ENCODE measurements at places on chromosomes 6 and 20.

DNA sequence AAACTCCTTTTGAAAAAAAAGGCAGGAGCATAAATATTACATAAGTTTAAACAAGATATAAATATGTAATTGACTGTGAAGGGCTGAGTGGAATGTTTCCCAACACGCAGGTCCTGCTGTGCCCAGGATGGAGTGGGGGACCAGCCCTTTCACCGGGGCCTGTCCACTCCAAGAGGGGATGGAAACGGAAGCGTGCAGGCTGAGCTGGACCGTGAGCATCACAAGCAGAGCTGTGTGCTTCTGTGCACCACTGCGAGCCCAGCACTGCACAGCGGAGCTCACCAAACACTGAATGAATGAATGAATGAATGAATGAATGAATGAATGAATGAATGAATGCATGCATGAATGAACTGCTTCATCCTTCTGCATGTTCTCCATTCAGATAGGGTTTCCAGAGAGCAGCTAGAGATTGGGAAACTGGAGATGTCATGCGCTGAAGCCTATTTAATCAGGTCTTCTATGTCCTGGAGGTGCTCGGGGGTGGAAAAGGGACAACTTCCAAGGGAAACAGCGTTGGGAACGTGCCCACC lies 157.7 kb downstream of the ANKRD60 start:
- no peak for DNase-seq

DNA sequence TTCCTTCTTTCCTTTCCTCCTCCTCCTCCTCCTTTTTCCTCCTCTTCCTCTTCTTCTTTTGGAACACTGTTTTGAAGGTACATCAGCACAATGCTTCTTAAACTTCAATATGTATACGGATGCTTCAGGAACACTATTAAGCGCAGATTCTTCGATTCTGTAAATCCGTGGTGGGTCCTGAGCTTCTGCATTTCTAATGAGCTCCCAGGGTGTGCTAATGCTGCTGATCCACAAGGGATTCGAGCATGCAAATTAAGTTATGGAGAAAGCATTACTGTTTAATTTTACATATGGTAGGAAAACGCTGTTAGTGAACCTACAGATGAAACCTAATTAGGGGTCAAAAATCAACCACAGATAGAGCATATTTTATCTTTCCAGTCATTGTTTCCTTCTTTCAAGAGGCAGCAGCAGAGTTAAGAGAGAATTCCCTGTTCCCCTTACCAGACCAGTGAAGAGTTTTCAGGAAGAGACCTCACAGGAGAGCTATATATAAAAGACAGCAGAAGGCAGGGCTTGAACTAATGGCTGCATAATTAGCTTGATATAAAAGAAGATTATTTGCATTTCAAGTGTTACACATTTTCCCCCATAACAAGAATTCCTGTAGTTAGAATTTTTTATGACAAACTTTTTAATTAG lies 47.2 kb downstream of the KIF13A start:
- no peak for DNase-seq

GRCh38 chr6:87706187-87706966 lies 4.3 kb upstream of the AKIRIN2 start:
- DNase-seq = no peak

DNA sequence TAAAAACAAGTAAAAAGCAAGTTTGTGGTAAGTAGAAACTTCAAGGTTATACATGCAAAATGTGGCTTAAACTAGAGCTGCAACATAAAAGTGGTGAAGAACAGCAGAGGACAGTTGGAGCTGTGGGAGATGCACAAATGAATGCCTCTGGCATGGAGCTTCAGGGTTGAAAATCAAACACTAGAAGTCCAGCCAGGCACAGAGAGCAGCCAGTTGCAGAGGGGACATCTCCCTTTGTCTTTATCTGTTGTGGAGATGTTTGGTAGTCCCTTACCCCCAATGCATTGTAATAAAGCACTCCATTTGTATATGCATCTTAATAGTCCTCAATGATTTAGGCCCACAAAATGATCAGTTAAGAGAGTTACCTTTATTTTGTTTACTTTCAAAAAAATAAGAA lies 73.1 kb upstream of the C20orf144 start:
- no peak for DNase-seq

DNA sequence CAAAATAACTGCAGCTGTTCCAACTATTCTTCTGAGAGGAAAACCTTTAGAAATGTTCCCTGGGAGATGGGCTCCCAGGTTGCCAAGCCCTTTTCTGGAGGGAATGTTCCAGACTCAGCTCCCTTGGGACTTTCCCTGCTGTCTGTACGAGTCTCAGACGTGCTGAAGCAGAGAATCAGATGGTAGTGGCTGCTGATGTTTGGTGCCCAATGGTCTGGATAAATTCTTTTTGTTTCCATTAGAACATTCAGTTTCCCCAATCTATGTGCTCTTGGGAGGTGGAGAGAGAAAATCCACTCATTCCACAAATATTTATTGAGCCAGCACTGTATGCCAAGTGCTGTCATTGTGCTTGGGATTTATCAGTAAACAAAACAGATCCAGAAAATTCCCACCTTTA lies 40.0 kb downstream of the SNHG17 start:
- no peak for DNase-seq

DNA sequence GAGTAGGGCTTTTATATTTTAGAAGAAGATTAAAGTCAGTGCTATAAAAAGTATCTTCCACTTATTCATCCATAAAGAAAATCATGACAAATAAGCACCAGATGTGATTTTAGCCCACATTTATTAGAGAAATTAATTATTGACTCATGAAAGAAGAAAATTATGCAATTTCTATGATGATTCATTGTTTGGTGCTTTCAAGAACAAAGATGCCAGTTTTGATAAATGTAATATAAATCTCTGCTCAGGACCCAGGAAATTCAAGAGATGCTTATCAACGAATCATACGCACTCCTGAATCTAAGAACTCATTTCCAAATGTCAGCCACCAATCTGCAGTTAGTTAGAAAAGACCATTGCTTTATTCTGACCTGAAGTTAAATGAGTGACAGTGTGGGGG lies 211.4 kb downstream of the ARHGAP18 start:
- DNase-seq = no peak
